Transverse colon (tissue), 4 donors: ENCODE measurements at places on chromosomes 7 and 10. TPM values are rescaled to one million over a fixed set of nuclear protein-coding genes. Genes with fewer than 3 reads are reported as not detected.

DNA sequence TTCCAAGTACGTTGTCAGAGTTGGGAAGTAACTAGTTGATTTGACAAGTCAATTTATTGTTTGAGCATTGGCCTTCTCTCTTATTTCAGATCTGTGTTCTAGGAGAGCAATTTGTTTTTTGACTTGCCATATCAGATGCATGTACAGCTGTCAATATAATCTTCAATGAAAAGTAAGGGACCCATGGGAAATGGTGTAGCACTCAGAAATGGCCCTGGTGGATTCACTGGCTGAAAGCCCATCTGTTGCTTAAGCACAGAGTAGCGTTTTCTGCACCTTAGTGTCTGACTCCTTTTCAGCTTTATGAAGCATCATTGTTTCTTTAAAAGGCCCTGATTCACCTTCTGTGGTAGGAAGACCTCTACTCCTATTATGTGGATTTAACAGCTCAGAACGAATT, 10.2 kb downstream of the GARS1 start:
- no peak for DNase-seq

- no peak for DNase-seq
Measured at GRCh38 chr10:50431791-50432190, 180.5 kb upstream of the ASAH2 start.

- no peak for DNase-seq
Measured at GRCh38 chr10:89100680-89101079, 106.4 kb downstream of the CH25H start.

DNA sequence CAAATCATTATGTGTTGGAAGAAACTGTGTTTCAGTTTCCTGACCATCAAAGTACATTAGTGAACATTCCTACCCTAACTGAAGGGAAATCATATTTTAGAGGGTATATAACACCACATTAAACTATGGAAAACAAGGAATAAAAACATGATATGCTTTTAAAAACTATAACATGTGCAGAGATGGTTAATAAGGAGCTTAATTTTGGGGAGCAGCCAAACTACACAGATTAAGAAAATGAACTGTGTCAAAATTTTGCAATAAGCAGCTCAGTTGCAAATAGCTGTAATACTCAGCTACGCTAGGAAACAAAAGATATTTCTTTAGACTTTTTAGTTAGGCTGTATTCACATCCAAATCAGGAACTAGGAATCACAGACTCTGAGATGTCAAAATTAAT, 1115.7 kb upstream of the CELF2 start:
- no peak for DNase-seq

- no peak for DNase-seq
Measured at GRCh38 chr10:89805599-89806013, 104.2 kb downstream of the KIF20B start.

DNA sequence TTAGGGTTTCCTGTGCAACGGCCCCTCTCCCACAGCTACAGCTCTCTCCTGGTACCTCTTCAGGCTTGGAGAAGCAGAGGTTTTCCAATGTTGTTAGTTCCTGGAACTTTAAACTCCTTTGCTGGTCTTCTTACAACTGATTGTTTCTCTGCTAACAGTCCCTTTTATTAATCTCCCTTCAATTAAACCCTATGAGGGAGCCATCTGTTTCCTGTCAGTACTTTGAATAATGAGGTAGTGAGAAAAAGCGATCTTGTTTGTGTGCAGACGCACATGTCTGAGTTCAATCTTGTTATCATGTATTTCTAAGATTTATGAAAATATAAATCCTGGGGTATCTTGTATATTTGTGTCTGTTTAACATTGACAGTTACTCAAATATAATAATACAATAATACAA, 102.4 kb downstream of the MDFIC start:
- DNase-seq: no peak

GRCh38 chr10:11442001-11442773, 169.3 kb downstream of the USP6NL start:
- no peak for DNase-seq

DNA sequence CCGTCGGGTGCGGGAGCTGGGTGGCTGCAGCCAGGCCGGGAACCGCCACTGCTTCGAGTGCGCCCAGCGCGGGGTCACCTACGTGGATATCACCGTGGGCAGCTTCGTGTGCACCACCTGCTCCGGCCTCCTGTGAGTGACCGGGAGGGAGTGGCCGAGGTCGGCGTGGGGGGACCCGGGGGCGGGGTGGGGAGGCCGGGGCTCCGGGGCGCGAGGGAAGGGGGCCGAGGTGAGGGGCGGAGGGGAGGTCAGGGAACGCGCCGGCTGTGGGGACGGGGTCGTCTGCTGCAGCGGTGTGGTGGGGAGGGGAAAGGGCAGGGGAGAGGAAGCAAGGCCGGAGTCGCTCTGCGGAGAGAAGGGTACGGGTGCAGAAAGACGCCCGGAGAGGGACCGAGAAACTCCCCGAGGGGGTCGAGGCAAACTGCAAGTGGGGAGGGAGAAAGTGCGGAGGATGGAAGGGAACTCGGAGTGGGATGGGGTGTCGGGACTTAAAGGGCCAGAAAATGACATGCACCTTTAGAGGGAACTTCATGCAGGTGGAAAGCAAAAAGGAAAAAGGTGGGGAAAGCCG, 518 bp downstream of the AGFG2 start:
- DNase-seq: no peak

GRCh38 chr10:43407148-43407575, 1.8 kb downstream of the HNRNPF start:
- DNase-seq: peak; percentile 73

DNA sequence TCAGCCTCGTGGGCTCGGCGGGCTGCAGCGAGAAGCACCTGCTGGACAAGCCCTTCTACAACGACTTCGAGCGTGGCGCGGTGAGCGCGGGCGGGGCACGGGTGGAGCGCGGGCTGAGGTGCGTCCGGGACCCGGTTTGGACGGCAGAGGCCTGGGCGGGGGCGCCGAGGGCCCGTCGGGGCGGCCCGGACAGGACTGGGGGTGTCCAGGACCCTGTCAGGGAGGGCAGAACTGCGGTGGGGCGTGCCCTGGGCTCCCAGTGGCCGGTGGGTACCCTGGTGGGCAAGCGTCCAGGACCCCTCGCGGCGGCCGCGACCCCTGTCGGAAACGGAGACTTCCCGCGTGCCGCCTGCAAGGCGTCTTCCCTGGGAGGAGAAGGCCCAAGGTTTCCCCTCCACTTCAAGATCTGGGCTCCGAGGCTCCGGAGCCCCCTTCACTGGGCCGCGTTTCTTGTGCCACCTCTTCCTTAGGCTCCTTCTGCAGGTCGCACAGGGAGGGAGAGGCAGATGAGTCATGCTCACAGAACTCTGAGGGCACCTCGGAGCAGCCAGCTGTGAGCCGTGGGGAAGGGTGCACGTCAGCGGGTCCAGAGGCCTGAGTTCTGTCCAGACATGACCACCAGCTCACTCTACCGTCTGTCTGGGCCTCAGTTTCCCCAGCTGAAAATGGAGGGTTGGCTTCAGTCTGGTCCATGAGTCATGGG, 485 bp downstream of the ALOX5 start:
- DNase-seq: no peak

- DNase-seq: no peak
Measured at GRCh38 chr10:85863301-85864172, 503.1 kb downstream of the GRID1 start.

DNA sequence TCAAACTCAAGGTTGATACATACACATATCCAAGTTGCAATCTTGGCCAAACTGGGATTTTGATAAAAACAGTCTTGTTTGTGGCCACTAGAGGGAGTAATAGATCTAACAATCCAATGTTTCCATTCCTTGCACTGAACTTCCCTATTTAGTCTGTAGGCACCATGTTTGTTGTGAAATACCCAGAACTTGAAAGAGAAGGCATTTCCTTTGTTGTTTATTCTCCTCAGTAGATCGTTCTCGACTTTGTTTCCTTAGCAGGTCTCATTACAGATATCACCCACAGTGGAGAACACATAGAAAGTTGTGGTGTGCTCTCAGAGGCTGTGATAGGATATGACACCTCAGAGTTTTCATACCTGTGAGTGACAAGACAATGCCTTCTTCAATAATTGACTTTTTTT, 70.3 kb upstream of the MXI1 start:
- DNase-seq: no peak

- DNase-seq: peak; percentile 74
Measured at GRCh38 chr7:2477447-2478398, 1.5 kb upstream of the GRIFIN start.

DNA sequence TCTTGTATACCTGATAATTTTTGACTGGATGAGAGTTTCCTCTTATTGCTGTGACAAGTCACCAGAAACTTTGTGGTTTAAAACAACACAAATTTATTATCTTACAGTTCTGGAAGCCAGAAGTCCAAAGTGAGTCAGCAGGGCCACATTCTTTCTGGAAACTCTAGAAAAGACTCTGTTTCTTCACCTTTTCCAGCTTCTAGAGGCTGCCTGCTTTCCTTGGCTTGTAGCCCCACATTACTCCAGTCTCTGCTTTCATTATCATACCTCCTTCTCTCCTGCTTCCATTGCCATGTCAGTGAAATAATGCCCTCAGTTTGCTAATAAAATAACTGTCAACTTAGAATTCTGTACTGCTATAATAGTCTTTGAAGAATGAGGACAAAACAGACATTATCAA, 65.3 kb downstream of the VCL start:
- DNase-seq: no peak

- no peak for DNase-seq
Measured at GRCh38 chr10:20396205-20396604, 500.9 kb downstream of the NEBL start.

DNA sequence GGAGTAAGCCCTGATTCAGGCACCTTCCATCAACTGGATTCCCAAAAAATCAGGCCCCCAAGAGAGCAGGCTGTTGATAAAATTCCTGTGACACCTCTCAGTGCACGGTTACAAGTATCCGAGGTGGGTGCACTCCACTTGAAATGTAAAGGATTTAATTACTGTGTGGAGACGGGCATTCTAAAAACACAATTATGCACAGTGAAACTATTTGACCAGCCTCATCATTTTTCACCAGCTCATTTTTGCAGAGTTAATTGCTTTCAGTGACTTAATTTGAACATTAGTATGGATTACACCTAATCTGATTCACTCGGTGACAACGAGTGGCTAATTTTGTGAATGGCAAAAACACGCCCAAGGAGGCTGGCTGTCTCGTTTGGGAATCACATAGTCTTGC, 2.3 kb downstream of the FOXL3 start:
- no peak for DNase-seq

GRCh38 chr10:123069246-123069986, 60.6 kb downstream of the ACADSB start:
- DNase-seq: no peak

DNA sequence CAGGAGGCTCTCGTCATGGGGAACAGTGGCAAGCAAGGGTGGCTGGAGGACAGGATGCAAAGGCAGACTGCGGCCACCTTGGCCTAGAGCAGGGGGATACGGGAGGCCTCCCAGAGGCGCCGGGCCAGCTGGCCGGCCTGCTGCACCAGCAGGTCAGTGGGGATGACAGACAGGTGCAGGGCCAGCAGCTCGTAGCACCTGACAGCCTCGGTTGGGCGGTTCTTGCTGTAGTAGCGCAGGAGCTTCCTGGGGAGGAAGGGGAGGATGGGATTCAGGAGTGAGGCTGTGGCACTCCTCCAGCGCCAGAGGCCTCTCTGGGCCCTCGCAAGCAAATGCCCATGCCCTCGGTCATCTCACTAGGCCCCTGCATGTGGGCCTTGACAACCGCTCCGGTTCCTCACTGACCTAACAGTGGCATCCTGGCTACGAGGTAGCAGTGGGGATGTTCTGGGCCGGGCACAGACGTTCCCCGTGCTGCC, 2.5 kb upstream of the PYROXD2 start:
- no peak for DNase-seq

DNA sequence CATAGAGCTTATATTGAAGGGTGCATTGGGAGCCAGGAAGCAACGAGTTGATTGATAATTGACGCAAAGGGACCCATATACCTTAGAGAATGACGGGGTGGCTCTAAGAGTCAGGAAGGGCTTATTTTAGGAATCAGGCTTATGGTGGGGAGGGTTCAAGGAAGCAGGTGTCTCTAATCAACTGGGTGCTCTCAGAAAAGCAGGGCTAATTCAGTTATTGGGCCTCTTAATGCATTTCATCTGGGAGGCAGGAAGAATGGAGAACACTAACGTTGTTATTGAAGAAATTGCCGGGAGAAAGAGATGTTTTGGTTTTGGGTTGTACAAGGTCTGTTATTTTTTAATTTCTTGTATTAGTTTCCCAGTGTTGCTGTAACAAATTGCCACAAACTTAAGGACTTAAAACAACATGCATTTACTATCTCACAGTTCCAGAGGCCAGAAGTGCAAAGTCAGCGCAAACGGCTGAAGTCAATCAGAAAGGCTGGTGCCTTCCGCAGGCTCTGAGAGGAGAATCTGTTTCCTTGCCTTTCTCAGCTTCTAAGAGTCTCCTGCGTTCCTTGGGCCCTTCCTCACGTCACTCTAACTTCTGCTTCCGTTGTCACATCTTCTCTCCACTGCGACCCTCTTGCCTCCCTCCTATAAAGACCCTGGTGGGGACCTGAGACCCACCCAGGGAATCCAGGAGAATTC, 328.4 kb upstream of the C7orf33 start:
- DNase-seq: no peak

DNA sequence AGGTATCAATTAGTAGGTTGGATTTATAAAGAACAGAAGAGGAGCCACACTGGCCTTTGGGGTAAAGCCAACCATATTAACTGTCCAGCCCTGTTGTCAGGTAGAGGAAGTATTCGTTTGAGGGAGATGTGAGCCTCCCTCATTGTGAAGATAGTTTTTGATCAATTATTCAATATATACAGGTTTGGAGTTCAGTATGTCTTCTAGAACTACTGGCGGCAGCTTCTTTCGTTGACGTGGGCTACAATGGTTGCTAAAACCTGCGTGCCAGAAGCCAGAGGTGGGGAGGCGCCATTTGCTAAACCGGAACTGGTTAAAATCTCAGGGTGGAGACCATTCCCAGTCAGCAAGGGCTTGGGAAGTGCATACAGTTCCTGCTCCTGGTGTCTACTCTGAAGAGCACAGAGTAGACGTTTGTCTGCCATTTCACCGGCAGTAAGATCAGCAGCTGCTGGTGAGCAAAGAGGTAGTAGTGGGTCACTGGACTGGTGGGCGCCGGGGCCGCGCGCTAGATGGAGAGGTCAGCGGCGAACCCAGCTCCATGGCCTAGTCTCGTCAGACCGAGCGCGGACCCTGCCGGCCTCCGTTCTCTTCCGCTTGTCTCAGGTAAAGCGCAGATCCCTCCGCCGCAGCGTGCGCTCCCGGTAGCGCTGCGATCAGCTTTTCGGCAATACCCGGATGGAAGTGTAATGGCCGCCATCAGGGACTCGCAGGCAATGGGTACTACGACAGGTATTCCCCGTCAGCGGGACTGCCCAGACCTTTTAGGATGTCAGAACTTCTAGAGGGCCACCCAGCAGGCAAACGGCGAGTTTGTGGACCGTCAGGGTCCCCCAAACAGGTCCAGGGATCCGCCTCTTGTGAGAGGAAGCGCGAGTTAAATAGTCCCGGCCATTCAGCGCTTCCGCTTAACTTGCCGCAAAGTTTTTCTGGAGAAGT, at the start of gene ZNF518A:
Gene ZNF518A (plus strand): TSS at position 911 of the 939 bp plus-strand sequence. CDS start 26,026 bp downstream, outside the sequence.
- DNase-seq: peak; percentile 94

- DNase-seq: no peak
Measured at GRCh38 chr7:2638224-2638991, 6.6 kb downstream of the TTYH3 start.

- DNase-seq: no peak
Measured at GRCh38 chr7:74141705-74142104, 32.5 kb upstream of the EIF4H start.

MBL2 gene
- total RNA-seq: not detected

PVRIG gene
- total RNA-seq: 4.3 TPM

ZNF107 gene
- 11.2 TPM for total RNA-seq

CRTAC1 gene
- total RNA-seq: 0.79 TPM

SEMA3D gene
- total RNA-seq: 1.6 TPM

RBM48 gene
- 19.8 TPM for total RNA-seq

CADPS2 gene
- total RNA-seq: 10.9 TPM

LMOD2 gene
- 0.41 TPM for total RNA-seq

KCNIP2 gene
- total RNA-seq: 1.1 TPM
